Heart right ventricle (tissue), 16 donors: ENCODE measurements at places on chromosomes 13 and 19.

DNA sequence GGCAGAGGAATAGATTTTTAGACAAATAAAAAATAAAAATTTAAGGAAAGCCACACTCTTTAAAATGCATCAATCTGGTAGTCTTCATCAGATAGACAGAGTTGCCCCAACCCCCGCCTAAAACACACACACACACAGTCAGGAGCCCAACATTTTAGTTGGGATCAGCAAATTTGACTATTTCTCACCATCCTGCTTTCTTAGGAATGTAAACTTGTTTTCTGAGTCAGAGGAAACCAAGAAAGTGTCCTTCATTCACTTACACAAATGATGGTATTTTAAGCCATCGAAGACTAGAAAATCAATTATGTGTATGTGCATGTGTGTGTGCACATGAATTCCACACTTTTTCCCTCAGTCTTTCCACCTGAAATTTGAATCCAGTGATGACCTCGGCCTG, 1657.5 kb downstream of the SLITRK1 start:
- no peak for DNase-seq

DNA sequence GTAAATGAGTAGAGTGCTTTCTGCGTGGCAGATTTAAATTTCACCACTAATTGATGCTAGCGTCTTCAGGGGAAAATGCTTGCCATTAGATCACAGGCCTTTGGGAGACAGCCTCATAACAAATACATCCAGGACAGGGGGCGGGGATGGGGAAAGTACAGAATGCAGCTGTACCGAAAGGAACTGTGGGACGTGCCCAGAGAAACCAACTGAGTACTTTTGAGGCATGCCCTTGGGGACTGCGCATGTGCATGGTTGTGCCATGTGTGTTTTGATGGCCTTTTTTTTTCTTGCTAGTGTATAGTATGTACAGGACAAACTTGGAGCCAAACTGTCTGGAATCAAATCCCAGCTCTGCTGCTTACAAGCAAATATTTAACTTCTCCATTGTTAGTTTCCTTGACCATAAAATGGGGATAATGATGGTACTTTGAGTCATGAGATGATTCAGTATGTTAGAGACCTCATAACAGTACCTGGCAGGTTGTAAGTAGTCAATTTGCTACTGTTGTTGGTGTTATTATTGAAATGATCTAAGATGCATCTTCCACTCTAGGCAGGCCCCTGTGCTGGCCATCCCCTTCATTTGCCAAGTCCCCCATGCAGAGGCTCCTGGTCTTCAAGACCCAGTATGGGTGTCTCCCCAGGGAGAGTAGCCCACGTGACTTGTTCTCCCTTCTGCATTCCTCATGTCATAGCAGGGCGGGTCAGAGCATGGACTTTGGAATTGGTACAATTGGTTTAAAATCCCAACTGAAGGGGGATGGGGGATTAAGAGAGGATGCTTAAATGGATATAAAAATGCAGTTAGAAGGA, 68.3 kb upstream of the NPAS1 start:
- DNase-seq, result no peak

DNA sequence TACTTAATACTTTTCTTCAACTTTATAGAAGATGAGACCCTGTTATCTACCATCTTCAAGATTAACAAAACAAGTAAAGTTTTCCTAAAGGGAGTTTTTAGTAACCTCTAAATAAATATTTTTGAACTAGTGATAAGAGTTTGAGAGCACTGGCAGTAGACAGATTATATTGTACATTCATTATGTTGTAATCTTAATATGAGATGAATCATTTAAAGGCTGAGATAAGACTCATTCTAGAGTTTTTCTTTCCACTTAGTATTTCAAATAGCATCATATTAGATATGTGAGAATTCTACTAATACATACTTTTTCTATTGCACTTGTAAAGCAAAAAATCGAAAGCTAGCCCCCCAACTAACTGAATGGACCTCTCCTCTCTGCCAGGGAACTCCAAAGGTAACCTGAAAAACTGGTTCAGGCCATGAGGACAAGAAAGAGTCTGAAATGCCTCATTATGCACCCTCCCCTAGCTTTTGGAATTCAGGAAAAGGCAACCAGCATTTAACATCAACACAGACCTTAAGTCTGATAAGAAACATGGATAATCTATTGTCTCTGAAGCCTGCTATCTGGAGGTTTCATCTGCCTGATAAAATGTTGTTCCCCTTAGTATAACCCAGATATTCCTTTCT, 875.4 kb upstream of the SLC10A2 start:
- no peak for DNase-seq

DNA sequence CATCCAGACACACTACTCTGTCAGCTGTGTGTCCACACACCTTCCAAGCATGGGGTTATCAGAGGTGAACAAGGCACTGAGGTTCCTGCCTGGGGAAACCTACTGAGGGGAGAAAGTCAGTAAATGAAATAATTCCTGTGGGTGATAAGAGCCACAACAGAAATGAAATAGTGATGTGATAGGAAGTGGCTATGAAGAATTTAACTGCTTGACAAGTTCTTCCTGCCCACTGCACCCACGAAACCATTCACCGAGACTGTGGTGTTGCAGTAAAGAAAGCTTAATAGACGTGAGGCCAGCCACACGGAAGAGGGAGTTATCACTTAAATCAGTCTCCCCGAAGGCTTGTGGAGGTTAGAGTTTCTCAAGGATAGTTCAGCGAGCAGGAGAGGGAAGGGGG, 353.1 kb downstream of the UQCRFS1 start:
- no peak for DNase-seq

GRCh38 chr13:107969546-107969945, 245.8 kb downstream of the LIG4 start:
- DNase-seq, result no peak

DNA sequence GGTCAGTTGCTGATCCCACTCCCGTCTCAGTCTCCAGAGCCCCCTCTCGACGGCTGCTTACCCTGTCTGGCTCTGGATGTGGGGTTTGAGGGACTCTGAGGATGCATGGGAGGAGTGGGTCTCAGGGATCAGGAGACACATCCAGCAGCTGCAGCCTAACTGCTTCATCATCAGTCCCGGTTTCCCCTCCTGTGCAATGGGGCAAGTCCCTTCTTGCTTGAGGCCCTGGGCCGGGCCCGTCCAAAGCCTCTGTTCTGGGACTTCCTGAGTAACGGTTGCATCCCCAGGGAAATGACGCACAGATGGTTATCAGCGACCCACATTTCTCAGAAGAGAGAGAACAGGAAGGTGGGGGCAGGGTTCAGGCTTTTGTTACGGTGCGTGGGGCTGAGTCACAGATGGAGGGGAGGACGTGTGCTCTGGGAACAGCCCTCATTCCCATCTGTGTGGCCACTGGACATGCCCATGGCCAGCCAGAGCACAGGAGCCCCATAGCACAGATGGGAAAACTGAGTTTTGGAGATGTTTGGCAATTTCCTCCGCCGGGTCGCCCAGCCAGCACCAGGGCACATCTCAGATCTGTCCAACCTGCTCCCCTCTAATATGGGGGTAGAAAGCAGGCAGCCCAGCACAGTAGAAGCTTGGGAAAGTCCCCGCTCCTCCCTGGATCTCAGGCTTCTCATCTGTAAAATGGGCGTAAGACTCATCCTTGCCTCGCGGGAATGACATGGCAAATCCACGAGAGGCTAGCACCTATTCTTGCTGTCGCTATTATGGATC, 19.3 kb downstream of the GNA15 start:
- DNase-seq, result peak; percentile 92

GRCh38 chr13:75915066-75915465, 278.9 kb downstream of the LMO7 start:
- DNase-seq, result no peak

DNA sequence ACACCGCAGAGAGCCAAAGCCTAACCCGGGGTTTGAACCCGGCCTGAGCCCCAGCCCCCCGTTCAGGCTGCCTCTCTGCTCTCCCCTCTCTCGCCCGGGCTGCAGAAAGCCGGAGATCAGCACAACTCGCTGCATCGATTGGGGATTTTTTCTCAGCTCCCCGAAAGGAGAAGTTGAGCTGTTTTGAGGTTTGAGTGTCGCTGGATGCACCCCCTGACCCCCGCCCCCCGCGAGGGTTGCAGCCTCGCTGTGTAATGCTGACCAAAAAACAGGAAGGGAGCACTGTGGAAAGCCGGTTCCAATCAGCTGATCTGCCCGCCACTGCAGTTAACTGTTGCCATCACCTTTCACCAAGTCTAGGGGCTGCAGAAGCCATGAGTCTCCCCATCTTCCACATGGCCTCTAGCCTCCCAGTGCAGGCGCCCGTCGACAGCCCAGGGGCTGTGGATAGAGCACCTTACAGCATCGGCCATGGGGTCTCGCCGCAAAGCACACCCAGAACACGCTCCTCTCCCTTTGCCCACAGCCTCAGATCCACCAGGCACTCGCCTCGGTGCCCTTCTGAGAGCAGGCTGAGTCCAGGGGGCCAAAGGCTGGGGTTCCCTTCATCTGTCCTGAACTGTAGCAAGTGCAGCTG, 34.5 kb downstream of the MYO9B start:
- peak; percentile 54 for DNase-seq

DNA sequence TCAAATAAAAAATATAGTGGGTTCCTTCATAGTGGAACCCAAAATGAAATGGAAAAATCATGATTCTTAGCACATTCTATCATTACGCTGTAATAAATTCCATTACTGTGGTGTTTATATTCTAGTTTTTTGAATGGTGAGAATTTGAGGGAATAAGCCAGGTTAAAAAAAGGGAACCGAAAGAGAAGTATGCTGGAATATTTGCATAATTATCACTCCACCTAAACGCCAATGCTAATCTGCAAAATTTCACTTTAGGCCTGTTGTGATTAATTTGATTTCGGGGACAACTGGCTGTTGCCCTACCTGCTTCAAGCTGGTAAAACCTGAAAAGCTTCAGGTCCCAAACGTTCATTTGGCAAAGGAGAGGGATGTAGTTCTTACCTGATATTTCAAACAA, 32.1 kb upstream of the SCEL start:
- no peak for DNase-seq

- no peak for DNase-seq
Observed at GRCh38 chr19:41944336-41944735, 14.8 kb downstream of the RABAC1 start.

DNA sequence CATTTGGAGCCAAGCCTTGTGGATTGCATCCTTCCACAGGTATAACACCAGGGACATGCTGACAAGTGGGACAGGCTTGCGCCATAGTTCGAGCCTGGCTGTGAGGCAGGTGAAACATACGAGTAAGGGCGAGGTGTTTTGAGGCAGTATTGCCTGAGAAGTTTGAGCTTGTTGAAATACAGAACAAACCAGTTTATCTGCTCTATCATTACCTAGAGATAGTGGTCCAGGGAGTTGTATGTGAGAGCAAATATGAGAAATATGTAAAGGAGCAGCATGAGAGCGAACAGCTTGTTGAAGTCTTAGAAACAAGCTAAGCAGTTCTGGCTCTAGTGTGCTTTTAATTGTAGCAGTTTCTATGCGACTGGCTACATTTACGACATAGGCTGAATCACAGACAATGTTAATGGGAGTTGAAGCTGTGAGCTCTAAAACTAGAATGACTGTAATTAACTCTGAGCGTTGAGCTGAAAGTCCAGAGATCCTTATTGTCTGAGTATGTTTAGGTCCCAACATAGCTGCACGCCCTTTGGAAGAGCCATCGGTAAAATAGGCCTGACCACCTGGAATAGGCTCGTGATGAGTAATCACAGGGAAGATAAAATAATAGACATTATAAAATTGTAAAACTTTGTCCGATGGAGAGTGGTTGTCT, 8.2 kb downstream of the ZNF439 start:
- no peak for DNase-seq

DNA sequence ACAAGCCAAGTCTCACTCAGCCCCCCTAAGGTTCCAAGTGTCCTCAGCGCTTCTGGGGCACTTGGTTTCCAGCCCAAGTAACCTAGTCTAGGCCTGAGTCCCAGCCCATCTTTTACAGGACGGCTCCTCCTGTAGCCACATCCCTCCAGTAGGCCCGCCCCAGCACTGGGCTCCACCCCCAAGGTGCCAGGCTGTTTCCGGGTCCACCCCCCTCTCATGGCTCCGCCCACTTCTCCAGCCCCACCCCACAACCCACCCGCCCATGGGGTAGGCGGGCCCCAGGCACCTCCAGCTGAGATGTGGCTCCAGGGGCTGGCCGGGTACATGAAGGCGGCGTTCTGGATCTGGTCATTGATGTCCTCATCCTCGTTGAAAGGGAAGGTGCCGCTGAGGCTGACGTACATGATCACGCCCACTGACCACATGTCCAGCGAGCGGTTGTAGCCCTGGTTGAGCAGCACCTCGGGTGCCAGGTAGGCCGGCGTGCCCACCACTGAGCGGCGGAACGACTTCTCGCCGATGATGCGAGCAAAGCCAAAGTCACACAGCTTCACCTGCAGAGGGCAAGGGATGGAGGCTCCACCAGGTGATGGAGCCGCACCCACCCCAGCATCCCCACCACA, 17.2 kb upstream of the DACT3 start:
- DNase-seq, result no peak

DNA sequence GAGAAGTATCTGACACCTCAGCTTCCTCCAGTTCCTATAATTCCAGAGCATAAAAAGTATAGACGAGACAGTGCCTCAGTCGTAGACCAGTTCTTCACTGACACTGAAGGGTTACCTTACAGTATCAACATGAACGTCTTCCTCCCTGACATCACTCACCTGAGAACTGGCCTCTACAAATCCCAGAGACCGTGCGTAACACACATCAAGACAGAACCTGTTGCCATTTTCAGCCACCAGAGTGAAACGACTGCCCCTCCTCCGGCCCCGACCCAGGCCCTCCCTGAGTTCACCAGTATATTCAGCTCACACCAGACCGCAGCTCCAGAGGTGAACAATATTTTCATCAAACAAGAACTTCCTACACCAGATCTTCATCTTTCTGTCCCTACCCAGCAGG, 3.1 kb downstream of the KLF5 start:
- DNase-seq, result no peak

- no peak for DNase-seq
Observed at GRCh38 chr13:100178309-100178708, 89.4 kb downstream of the PCCA start.
